D721Med (cell line): ENCODE measurements at places on chromosomes 5 and 9.

DNA sequence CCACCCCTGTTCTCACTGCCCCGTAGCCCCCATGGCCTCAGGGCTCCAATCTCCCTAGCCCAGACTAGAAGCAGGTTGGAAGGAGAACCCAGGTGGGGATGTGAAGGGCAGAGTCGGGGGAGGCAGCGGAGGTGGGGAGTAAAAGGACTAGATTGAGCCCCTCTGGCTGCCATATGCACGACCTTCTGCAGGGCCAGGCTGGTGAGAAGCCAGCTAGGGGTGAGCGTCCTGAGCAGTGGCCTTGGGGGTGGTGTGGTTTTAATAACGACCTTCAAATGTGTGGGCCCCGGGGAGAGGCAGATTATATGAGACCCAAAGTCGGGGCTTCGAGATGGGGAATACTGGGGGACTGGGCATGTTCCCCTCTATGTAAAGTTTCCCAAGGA, 139.5 kb downstream of the C9orf50 start:
- no peak for DNase-seq

- no peak for DNase-seq
These were observed 48.9 kb downstream of the GNAQ start for GRCh38 chr9:77982581-77983319.

- no peak for DNase-seq
These were observed 128.7 kb downstream of the BRINP1 start for GRCh38 chr9:119240546-119240945.

- DNase-seq: no peak
These were observed 43.0 kb downstream of the MARCHF3 start for GRCh38 chr5:126987271-126987899.

- DNase-seq: no peak
These were observed 5.7 kb downstream of the ZNF366 start for GRCh38 chr5:72501488-72501887.

GRCh38 chr5:66931651-66932050, 264.9 kb downstream of the CD180 start:
- no peak for DNase-seq

DNA sequence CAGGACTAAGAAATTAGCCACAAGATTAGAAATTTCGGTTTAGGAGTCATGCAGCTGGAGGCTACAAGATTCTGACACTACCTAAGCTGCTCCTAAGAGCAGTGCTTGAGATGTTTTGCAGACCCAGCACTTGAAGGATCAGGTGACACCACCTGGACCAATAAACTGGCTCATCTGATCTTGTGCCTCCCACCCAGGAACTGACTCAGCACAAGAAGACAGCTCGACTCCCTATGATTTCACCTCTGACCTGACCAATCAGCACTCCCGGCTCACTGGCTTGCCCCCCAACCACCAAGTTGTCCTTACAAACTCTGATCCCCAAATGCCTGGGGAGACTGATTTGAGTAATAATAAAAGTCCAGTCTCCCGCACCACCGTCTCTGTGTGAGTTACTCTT, 170.4 kb downstream of the TTC39B start:
- no peak for DNase-seq

DNA sequence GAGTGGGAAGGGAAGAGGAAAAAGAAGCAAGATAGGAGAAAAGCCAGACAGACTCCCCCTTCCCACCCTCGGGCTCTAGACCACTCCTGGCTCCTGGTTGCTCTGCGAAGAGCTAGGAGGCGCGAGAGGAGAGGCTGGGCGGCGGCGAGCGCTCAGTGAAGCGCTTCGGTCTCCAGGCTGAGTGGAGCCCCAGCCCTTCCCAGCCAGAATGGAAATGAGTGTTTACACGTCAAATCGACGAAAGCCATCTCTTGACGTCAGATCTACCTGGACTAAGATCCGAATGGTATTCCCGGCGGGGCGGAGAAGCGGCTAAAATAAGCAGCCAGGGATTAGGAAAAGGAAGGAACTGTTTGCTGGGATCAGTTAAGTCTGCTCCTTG, at the start of gene PCSK1:
PCSK1 (minus strand) TSS at position 183 of the 382 bp plus-strand sequence. CDS start 206 bp downstream, outside the sequence.
- DNase-seq: no peak

GRCh38 chr9:1200847-1201251, 150.7 kb downstream of the DMRT2 start:
- DNase-seq: no peak

DNA sequence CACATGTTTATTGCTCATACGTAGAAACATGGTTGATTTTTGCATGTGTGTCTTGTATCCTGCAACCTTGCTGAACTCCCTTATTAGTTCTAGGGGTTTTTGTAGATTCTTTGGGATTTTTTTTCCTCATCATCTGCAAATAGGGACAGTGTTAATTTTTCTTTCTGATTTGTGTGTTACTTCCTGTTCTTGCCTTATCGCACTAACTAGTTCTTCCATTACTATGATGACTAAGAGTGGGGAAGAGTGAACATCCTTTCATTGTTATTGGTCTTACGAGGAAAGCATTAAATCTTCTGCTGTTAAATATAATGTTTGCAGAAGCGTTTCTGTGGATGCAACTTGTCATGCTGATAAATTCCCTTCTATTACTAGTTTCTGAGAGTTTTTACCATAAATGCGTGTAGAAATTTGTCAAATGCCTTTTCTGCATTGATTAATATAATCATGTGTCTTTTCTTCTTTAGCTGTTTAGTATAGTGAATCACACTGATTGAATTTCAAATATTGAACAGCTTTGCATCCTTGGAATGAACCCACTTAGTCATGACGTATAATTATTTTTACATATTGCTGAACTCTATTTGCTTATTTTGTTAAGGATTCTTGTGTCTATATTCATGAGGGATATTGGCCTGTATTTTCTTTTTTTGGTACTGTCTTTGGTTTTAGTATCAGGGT, 32.1 kb upstream of the RNF130 start:
- no peak for DNase-seq

DNA sequence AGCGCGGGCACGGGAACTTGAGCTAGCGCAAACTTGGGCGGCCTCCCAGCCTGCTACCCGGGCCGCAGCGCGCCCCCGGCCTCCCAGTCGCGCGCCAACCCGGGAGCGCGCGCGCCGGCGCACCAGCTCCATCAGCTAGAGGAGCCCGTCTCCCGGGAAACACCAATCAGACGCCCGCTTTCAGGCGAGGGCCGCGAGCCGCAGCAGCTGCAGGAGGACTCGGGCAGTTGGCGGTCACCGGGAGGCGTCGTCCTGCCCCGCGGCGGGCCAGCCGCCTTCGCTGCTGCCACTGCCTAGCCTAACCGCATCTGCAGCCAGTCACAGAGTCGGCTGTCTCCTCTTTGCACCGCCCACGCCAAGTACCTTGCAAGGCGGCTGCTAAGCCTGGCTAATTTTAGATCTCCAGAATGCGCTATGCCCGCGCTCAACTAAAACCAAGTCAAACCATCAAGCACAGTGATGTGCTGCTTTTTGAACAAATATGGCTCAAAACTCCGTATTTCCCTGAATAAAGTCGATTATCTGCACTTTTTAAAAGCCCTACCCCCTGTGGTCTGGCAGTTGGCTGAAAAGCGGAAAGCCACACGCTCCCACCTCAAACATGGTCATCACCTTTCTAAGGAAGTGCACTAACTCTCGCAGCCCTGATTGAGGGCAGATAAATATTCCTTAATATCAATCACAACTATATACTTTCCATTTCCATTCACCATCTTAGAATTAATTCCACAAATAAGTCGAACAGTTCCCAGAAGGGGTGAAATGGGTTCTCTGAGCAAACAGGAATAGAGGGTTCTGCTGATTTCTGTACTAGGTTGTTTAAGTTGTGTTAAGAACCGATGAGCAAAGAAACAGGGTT, 221.8 kb downstream of the MEF2C start:
- peak; percentile 79 for DNase-seq

GRCh38 chr9:3036333-3036700, 192.4 kb upstream of the PUM3 start:
- DNase-seq: no peak

GRCh38 chr5:93874491-93874890, 133.1 kb upstream of the POU5F2 start:
- no peak for DNase-seq

- DNase-seq: no peak
These were observed 139.4 kb upstream of the IL12B start for GRCh38 chr5:159469496-159470372.

DNA sequence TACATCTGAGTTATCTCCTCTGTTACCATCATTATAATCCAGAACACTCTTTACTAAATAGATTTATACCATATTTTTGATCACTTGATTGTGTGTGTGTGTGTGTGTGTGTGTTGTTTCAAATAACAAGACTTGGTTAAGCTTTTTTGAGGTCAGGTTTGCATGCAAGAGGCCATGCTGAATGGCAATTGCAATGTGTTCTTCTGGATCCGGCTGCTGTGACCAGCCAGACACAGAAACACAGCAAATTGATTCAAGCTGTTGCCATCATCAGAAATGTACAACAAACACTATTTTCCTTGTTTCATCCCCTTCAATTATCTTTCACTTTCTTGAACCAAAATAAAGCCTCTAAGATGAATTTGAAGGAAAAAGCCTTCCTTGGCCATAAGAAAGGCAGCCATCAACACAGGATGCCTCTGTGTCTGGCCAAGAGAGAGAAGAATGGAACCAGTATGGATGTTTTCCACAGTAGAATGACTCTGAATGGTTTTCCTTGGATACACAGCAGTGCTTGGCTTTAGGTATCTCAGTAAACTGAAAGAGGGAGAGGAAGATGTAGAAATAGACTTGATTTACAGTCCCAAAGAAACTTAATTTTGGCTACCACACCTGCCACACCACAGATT, 53.9 kb downstream of the DPYSL3 start:
- DNase-seq: no peak

DNA sequence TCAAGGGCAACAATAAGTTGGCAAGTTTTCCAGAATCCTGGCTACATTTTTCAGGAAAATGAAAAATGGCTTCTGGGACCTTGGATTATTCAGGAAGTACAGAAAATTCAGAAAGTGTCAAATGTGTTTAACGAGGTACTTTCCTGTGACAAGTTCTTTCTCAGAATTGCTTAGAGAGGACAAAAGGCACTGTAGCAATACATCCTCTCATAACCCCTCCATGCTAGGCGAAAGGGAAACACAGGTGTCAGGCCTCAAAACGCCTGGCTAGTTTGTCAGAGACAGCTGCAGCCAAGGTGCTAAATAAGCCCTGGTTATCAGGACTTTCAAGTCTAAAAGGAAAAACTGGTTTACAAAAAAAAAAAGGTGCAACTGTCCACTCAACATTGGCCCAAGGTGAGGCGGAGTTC, 115.2 kb downstream of the GNAQ start:
- DNase-seq: no peak

DNA sequence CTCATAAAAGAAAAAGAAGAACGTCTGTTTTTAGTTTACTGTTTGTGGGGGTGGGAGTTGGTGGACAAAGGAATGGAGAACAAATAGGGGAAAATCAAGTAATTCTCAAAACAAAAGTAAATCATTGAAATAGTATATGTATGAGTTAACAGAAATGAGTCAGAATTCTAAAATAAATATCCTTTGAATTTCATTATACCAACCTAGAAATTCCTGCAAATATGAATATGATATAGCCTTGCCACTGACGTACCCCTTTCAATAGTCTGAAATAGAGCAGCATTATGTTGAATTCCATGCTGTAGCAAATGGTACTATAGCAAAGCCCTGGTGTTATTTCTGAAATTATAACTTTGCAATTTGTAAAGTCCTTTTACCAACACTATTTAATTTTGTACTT, 29.6 kb upstream of the DTWD2 start:
- DNase-seq: no peak

DNA sequence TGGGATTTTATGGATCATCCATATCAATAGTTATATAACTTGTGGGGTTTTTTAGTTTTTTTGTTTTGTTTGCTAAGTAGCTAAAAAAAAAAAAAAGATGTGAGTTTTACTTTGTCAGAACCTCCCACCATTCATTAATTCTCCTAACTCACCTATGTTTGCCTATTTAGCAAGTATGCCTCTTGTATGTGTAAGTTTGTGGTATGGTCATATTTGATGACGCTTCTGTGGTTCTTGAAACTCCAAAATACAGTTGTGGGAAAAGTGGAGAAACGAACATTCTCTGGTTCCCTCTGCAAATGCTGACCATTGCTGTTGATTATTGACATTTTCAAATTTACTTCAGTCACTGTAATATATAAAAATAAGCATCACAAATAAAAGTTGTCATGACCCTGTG, 75.7 kb downstream of the PBX3 start:
- no peak for DNase-seq

DNA sequence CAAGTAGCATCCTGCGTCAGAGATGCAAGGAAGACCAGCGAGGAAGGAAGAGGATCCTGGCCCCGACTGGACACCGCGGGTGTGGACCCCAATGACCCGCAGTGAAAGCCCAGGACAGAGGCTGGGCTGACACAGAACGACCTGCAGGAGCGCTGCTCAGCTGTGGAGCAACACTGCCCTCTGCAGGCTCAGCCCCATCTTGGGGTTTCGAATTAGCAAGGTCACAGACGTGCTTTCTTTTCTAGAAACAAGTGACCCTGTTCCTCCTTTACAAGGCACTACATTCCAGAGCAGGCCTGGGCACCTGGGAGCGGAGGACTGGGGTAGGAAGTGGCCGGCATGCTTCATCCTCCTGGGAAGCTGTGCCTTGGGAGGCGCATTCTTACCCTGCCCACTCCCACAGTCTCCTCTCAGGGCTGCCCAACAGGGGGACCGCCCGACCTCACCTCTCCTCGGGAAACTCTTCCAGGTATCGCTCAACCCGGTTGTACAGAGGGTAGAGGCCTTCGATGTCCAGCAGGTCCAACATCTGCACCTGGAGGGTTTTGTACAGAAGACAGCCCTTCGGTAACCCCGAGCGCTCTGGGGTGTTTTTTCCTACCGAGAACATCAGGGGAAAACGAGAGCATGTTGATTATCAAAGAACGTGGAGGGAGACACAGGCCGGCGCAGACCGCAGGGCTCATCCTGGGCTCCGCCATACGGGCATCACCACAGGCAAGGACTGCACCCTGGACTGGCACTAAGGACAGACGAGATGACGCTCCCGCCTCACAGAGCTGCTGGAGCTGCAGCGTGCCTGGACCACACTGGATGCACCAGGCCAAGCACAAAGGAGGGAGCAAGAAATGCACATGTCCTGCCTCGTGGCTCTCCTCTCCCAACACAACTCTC, 35.0 kb downstream of the IPPK start:
- DNase-seq: peak; percentile 75

DNA sequence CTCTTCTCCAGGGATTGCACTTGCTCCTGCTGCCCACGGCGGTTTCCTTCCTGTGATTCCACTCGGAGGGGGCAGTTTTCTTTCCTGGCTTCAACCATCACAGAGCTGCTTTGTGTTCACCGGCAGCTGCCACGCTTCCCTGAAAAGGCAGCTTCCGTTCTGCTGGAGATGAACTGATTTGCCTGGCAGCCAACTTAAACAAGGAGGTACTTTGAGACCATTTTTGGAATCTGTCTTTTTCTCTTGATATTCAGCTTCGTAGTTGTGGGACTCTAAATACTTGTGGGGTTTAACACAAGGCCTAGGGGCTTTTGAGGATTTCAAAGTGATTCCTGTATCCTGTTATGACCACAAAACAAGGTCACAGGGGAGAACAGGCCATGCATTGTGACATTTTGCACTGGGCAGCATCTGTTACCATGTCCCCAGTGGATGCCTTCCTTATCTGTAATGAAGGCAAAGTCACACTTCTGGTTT, 192.0 kb downstream of the MTRR start:
- DNase-seq: no peak
